Brain pericyte (primary cell): ENCODE measurements at places on chromosomes 3 and 15.

- no peak for DNase-seq
These were observed 58.4 kb downstream of the TMEM44 start for GRCh38 chr3:194574639-194575483.

- no peak for DNase-seq
These were observed 80.2 kb upstream of the PXYLP1 start for GRCh38 chr3:141151439-141151838.

DNA sequence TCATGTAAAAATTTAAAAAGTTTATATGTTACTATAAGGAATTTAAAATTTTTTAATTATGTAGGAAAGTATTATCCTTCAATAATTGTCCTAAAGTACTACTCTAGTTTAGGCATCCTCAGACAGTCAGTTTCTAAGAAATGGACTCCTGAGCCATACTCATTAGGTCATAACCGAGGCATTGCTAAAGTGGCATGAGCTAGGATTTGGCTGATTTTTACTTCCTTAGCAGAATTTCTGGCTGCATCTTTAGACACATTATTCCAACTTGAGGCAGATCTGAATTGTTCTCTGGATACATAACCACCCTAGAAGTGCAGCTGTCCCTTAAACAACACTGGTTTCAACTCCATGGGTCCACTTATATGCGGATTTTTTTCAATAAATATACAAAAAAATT lies 38.3 kb downstream of the IFT57 start:
- no peak for DNase-seq

DNA sequence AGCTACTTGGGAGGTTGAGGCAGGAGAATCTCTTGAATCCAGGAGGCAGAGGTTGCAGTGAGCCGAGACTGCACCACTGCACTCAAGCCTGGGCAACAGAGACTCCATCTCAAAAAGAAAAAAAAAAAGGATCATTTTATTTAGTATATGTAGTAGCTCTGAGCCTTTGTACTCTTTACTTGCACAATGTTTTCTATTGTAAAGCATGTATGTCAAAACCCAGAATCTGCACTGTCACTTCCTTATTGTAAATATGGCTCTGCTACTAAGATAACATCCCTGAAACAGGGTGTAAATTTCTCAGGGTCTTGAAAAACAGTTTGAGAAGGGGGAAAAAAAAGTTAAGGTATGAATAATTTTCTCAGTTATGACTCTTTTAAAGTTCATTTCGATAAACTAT lies 35.1 kb downstream of the SLMAP start:
- DNase-seq: no peak

GRCh38 chr3:194313560-194314387 lies 37.4 kb downstream of the CPN2 start:
- DNase-seq: no peak

GRCh38 chr15:85592148-85592547 lies 202.6 kb downstream of the KLHL25 start:
- no peak for DNase-seq

- DNase-seq: peak; percentile 52
These were observed 2.8 kb downstream of the SQOR start for GRCh38 chr15:45637552-45638033.

- DNase-seq: no peak
These were observed 229.9 kb downstream of the THSD4 start for GRCh38 chr15:71345186-71345585.

DNA sequence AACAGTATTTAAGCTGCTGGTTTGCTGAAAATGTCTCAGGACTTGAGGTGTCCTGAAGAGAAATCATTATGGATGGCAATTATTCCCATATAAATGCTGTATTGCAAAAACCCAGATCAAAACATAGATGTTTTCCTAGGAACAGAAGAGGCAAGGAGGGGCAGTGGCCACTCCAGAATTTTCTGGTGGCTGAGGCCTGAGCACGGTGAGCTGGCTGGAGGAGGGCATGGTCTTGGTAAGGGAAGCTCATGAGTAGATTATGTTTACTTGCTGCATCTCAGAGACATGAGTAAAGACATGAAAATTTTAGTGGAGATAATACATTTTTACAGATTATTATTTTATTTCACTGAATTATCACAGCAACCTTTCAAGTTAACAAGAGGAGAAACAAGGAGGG lies 31.1 kb downstream of the PGPEP1L start:
- DNase-seq: no peak

DNA sequence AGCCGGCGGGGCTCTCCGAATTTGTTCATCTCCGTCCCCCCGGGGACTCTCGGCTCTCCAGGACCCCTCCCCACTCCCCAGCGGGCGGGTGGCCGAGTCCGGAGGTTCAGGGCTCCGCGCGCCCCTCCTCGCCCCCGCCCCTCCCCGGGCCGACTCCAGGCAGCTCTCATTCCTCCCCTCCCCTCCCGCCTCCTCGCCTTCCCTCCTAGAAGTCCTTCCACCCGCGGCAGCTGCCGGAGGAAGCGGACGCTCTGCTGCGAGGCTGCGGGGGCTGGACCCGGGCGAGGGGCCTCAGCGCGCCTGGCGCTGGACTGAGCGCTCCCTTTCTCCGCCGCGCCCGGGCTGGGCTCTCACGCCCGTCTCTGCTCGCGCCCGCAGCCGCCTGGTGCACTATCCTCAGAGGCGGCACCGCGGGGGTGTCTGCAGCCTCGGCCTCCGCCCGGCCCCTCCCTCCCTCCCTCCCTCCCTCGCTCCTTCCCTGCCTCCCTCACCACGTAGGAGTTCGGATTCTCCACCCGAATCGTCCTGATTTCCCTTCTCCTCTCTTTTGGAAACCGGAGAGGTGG lies at the start of gene ROBO2:
Gene ROBO2 (plus strand): TSS at position 494 of the 566 bp plus-strand sequence. CDS start 687 bp downstream, outside the sequence.
- DNase-seq: no peak

GRCh38 chr3:163785693-163786092 lies 1292.6 kb downstream of the SI start:
- DNase-seq: no peak

DNA sequence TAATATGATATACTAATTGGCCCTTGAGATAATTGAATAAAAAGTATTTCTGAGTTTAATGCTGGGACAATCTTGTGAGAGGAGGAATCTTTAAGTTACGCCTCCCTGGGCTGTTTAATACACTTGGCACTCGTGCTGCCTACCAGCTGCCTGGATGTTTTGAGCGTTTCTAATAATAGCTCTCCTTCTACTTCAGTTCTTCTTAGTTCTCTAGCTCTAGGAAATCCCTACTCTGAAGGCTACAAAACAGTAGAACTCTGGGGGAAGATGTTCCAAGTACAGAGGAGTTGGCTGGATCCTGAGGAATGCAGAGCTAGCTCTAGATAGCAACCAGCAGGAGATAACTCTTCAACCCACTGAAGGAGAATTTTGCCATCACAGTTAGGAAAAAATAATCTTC lies 3.5 kb downstream of the NAALADL2 start:
- DNase-seq: no peak

DNA sequence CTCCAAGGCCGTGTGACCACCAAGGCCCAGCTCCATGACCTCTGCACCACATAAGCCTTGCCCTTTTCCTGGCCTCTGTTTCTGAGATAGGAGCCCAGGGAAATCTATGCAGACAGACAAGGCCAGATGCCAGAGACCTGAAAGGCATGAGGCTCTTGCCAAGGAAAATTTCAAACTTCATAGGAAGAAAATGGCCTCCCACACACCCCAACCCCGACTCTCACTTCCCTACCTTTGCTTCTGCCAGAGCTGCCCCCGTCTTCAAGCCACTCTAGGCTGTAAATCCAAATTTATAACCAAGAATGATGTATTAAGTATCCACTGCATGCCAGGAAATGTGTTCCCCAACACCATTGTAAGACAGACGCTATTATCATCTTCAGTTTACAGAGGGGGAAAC lies 65.5 kb upstream of the HRH1 start:
- no peak for DNase-seq

- no peak for DNase-seq
These were observed 313.9 kb downstream of the FGF12 start for GRCh38 chr3:192413461-192413860.

GRCh38 chr15:40846841-40847222 lies 3.0 kb downstream of the SPINT1 start:
- no peak for DNase-seq

DNA sequence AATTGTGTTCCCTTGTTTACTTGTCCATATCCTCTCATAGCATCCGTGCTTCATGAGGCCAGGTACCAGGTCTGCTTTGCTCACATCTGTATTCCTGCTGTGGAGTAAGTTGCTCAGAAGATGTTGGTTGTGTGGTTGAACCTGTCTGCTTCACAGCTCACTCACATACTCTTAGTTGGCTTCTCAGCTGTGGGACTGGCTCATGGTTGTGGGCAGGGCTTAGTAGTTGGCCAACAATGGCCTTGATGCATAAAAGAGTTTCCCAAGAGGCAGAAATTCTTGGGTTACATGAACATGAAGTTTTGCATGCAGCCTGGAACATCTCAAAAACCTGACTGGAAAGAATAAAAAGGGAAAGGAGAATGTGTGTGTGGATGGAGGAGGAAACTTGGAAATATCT lies 17.0 kb downstream of the CELF6 start:
- no peak for DNase-seq

GRCh38 chr3:189890496-189890895 lies 230.2 kb downstream of the P3H2 start:
- DNase-seq: no peak

DNA sequence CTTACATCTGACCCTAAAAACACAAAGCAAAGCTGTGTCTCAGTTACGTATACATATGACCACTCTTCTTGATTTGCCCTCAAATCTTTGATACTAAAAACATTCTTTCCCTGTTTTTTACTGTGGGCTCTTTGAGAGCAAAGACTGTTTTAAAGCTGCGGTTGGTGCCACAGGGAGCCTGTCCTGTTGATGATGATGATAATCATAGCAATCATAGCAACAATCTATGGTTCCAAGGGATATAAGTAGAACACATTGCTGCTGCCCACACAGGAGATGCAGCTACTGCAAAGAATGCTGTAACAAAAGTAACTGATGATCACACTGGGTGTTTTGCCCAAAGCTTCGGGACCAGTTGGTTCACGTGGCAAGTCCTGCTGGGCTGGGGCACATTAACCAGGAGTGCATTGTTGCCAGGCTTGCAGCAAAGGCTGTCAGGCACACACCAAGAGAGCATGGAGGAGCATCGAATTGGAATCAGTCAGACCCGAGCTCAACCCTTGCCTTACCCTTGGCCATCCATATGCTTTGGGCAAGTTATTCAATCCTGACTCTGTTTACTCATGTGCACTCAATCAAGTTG lies 131.4 kb upstream of the EIF1B start:
- no peak for DNase-seq

- DNase-seq: no peak
These were observed 2.9 kb downstream of the NRROS start for GRCh38 chr3:196642434-196642833.

DNA sequence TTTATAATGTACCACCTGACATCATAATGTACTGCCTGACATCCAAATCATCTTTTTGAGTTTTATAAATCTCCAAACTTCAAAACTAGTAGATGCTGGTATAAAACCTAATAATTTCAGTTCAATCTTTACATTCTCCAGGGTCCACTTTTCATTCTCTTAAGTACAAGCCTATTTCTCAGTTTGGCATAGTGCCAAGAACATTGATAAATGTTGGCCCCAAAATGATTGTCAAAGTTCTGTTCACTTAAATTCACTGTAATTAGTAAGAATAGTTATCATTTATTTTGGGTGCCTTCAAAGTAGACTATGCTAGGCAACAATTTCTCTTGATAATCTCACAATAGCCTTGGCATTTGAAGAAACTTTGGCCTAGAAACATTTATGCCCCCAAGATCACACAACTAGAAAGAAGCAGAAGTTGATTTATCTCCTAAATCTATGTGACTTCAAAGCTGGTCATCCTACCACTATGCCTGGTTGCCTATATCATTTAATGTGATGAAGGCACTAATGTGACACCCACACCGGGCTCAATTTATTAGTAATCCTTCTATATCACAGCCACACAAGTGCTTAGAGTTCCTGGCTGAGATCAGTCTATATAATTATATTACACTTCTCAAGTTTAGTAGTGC lies 101.7 kb downstream of the ZNF609 start:
- no peak for DNase-seq

DNA sequence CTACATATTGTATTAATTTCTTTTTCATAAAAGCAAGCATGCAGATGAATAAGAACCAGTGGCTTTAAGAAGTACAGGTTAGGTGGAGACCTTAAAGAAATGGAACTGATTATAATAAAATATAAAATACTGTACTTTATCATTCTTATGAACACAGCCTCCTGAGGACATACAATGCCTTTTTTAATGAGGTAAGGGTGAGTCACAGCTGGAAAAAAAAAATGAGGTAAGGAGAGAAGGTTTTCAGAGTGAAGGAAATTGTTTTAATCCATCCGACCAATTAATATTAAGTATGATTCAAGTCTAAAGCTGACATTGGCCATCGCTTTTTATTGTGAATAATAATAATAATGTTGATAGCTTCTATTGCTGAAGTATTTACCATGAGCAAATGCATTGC lies 170.3 kb upstream of the SOX2 start:
- DNase-seq: no peak

DNA sequence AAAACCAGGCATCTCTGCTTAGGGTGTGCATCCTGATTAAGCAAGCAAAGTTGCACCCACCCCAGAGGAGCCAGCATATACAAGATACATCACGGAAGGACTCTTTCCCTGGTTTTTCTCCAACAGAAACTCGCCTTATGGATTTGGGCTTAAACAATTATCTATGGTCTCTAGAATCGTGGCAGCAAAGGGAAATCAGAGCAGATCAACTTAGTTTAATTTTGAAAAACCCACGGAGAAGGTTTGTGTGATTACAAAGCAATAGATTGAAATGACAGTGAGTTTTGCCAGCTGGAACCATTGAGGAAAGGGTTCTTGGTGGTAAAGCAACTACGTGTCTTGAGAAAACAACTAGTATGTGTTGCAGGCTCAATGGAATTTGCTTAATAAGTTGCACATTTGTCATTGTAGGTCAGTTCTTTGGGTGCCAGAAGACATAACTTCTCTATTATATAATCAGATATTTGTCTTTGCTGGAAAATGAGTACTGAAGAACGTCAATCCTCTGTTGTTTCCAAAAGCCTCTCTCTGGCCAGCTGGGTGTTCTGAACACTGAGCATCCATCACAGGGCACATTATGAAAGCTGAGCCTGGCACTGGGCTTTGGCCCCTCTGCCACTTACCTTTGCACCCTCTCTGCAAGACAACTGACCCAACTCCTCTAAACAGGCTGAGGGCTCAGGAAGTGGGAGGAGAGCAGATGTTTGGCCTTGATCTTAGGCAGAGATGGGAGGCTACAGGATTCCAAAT lies 75.7 kb upstream of the FBN1 start:
- no peak for DNase-seq

DNA sequence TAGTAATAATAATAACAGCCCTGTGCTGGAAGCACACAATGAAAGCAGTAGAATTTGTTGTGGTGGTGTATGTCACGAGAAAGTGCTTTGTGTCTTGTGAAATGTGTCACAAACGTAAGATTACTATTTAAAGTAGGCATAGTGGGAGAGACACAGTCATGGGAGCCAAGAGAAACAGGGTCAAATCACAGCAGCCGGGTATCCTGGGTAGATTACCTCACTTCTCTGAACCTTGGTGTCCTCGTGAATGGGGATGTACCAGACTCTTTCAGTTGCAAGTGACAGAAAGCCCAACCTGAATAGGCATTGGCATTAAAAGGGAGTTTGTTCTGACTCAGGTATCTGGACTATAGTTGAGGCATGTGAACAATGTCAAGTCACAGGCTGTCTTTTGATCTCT lies 29.1 kb upstream of the SRGAP3 start:
- no peak for DNase-seq

- no peak for DNase-seq
These were observed 13.0 kb downstream of the ZBED2 start for GRCh38 chr3:111582120-111582474.
